ENCODE measurements at places on chromosomes 13 and 19.

- no peak for DNase-seq
Observed at GRCh38 chr13:108795841-108796240, 166.4 kb downstream of the MYO16 start.

- no peak for DNase-seq
Observed at GRCh38 chr19:2242092-2242537, 5.5 kb downstream of the SF3A2 start.

GRCh38 chr13:59319276-59319675 is 844.5 kb downstream of the DIAPH3 start:
- DNase-seq: no peak

- no peak for DNase-seq
Observed at GRCh38 chr13:45206340-45206739, 5.5 kb upstream of the KCTD4 start.

DNA sequence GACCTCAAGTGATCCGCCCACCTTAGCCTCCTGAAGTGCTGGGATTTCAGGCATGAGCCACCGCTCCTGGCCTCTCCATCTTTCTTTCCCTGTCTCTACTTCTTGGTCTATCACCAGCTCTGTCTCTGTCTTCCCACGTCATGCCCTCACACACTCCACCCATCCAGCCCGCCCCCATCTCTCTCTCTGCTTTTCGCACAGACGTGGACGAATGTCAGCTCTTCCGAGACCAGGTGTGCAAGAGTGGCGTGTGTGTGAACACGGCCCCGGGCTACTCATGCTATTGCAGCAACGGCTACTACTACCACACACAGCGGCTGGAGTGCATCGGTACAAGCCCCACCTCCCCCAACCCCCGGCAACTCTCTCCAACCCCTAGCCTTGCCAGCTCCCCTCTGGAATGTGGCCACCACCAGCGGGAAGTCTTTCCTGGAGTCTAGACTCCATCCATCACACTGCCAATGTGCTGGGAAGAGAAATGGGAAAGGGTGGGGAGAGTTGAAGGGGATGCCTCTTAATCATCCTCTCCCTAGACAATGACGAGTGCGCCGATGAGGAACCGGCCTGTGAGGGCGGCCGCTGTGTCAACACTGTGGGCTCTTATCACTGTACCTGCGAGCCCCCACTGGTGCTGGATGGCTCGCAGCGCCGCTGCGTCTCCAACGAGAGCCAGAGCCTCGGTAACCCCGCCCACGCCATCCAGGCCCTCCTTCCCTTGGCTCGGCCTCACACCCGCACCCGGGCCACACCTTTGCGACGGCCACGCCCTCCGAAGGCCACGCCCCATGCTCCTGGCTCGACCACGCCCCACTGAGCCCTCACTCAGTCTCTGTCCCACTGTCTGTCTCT is 22.5 kb downstream of the LTBP4 start:
- peak; percentile 90 for DNase-seq

- DNase-seq: peak; percentile 90
Observed at GRCh38 chr19:46014941-46015686, 7.7 kb downstream of the PGLYRP1 start.

DNA sequence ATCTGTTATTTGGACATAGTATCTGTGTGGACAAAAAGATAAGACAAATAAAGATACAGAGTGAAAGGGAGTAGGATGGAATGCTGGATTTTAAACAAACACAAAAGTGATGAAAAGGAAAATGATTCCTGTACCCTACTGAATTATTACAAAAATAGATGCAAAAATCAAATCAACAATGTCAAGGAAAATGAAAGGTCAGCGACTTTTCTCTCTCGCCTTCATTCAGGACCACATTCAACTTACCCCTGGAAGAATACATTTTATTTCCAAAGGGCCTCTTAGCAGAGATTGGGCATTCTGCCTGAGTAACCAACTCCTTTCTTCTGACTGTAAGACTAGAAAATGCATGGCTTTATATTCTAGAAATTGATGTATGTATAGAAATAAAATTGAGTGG is 28.8 kb upstream of the FAM124A start:
- DNase-seq: no peak

DNA sequence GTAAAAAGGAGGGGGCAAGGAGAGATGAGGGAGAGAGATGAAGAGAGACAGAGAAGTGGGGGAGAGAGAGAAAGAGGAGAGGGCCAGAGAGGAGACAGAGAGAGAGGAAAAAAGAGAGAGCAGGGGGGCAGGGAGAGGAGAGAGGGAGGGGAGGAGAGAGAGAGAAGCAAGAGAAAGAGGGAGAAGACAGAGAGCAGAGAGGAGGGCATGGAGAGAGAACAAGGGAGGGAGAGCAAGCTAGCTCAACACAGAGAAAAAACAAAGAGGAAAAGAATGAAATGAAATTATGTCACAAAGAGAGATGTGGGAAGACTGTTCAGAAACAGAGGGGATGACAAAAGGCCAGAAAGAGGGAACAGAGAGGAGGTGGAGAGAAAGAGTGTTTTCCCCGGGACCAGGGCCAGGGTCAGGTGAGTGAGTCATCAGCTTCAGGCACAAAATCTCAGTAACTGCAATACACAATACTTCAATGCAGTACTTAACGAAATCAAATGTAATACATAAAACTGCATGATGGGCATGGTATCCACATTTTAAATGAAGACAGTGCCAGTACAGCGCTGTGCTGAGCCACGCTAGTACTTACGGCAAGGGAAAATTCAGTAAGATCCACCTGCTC is 4.8 kb downstream of the KLK7 start:
- no peak for DNase-seq

- no peak for DNase-seq
Observed at GRCh38 chr19:410243-410781, 1.4 kb upstream of the C2CD4C start.

DNA sequence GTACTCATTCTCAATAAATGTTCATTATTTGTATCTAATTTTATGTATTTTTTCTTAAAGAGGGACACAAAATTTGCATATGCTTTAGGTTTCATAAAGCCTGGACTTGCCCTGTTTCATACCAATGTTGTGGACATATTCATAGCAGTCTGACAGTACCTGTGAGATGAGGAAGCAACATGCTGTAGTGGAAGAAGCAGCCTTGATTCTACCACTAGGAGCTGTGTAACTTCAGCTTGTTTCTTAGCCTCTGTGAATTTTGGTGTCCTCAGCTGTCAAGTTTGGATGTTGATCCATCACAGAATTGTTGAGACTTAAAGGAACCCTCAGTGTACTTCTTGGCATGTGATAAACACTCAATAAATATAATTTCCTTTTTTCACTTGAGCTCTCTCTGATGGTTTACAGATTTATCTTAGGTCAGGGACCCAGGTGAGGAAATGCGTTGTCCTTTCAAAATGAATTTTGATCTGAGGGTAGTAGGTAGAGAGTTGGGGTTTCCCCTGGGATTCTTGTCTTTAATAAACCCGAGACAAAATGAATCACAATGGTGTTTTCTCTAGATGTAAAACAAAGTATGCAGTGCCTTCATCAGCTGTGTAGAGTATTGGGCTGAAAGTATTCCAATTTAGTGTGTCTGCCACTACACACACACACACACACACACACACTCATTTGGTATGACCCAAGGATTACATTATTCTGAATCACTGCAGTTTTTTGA is 152.1 kb downstream of the KCNRG start:
- DNase-seq: no peak

GRCh38 chr13:87426742-87427141 is 244.4 kb upstream of the SLITRK5 start:
- DNase-seq: no peak

GRCh38 chr19:5078182-5078581 is 109.3 kb downstream of the KDM4B start:
- no peak for DNase-seq

DNA sequence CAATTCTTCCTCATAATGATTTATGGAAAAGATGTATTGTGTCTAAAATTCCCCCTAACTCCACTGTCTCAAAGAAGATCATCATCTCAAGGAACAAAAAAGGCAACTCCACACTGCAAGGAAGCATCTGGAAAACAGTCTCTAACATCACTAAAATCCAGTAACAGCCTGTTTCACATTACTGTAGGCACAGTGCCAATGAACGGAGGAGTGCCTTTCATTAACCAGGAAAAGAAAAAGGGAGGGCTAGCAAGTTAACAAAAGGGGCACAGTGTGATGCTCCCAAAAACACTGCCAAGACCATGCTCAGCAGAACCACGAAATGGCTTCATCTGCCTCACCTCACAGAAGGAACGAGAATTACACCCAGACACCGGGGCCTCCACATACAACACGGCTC is 8.5 kb downstream of the TMTC4 start:
- no peak for DNase-seq

DNA sequence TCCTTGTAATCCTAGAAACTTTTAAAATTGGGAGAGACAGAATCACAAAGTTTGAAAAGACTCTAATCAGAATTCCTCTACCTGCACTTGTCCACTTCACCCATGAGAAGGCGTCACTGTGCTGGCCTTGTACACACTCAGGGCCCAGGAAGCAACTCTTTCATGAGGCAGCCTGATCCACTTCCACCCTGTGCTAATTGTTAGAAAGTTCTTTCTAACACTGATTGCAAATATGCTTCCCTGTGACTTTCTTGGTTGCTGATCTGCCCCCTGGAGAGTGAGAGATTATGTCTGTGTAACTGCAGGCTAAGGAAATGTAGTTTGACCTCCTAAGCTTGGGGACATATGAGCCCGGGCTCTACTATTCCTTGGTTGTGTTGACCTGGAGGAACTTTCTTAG is 494.6 kb downstream of the MYO16 start:
- DNase-seq: no peak

- no peak for DNase-seq
Observed at GRCh38 chr19:14473978-14474578, 1.1 kb downstream of the PTGER1 start.

DNA sequence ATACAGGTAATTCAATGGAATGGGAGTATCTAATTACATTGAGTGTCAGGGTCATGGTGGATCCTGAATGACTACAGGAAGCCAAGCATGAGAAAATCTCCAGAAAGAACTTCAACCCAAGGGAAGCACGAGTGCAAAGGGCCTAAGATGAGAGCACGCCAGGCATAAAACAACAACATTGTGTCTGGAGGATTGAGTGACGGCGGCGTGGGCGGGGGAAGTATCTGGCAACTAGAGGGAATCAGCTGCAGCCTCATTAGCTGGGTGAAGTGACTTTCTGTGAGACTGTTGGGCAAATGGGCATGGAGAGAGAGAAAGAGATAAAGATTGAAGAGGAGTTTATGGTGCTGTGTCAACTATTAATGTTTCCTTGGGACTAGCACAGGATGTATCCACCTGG is 194.3 kb downstream of the GPC6 start:
- DNase-seq: no peak

GRCh38 chr19:6483235-6483634 is 1.6 kb upstream of the DENND1C start:
- DNase-seq: no peak

- no peak for DNase-seq
Observed at GRCh38 chr13:89214185-89214584, 1543.0 kb downstream of the SLITRK5 start.

GRCh38 chr19:17322854-17323253 is 11.8 kb downstream of the ANO8 start:
- no peak for DNase-seq

DNA sequence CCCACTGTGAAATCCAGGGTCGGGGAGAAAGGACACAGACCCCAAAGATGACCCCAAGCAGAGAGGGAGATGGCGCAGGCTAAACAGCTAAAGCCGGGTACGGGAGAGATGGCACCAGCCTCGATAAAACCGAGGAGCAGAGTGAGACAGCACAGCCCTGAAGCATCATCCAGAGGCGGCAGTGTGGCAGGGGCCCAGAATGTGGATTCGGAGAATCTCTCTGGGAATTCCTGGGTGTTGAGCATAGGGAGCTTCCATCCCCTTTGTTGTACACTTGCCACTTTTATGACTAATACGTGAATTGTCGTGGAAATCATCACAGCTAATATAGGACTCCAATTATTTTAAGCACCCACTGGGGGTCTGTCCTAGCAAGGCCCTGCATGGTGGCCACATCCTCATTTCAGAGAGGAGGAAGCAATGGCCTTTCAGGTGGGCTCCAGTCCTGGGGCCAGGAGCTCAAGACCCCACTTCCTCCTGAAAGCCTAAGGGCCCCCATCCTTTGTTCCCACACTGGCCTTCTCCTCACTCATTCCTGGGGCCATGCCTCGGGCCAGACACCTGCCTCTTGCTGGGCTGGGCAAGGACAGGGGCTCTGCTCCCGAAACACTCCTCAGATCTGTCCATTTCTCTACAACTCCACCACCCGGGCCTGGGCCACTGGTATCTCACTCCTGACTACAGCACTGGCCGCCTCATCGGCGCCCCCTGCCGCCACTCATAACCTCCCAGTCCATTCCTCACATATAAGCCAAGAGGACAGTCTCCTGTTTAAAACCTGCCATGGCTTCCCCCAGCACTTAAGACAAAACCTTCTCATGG is 29.3 kb upstream of the ATP1A3 start:
- DNase-seq: peak; percentile 65

- DNase-seq: no peak
Observed at GRCh38 chr13:110913322-110914080, 1.4 kb downstream of the ANKRD10 start.

GRCh38 chr19:920051-920864 is 3.1 kb downstream of the KISS1R start:
- DNase-seq: peak; percentile 63

DNA sequence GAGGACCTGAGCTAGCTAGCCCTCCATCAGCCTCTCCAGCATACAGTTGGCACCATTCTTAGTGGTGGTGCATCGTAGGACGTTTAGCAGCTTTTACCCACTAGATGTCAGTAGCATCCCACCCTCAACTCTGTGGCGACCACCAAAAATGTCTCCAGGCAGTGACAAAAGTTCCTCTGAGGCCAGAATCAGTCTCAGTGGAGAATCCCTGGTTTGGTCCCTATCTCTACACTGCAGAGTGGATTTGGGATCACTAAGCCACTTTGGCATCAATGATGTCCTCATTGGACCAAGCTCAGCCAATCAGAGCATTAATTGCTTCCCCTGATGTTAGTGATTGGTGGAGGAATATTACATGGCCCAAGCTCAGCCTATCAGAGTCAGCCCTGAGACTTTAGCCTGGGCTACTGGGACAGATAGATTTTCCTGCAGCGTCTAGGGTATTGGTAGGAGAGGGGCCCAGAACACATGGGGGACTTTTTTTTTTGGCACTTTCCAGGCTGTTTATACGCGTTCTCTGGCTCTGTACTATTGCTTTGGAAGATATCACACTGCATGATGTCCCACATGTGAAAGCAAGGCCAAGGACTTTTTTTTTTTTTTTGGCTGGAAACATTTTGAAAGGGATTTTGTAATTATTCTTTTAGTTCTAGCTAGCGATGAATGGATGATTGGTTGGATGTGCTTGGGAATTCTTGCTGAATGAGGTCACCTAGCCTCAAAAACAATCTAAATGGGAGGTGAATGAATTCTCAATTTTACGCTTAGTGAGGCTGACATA is 7.0 kb downstream of the TMEM221 start:
- DNase-seq: no peak

- DNase-seq: peak; percentile 56
Observed at GRCh38 chr19:50667759-50668231, 18.6 kb downstream of the C19orf81 start.

DNA sequence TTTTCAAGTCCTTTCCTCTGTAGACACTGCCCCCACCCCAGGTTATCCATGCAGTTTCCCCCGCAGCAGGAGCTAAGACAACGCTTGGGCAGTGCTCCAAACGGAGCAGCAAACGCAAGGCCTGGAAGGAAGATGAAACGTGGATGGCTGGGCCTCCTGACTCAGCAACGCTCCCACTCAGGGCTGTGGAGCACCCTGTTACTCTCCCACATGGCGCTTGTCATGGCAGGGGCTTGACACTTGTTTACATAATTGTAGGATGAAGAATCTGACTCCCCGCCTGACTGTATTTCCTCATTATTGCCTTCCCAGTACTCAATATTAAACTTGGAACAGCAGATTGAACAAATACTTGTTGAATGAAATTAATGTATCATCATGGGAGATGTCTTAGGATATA is 799 bp upstream of the C1QTNF9B start:
- DNase-seq: no peak

- no peak for DNase-seq
Observed at GRCh38 chr13:110024645-110024980, 238.2 kb upstream of the IRS2 start.
